ENCODE measurements at places on chromosomes 7 and 10.

DNA sequence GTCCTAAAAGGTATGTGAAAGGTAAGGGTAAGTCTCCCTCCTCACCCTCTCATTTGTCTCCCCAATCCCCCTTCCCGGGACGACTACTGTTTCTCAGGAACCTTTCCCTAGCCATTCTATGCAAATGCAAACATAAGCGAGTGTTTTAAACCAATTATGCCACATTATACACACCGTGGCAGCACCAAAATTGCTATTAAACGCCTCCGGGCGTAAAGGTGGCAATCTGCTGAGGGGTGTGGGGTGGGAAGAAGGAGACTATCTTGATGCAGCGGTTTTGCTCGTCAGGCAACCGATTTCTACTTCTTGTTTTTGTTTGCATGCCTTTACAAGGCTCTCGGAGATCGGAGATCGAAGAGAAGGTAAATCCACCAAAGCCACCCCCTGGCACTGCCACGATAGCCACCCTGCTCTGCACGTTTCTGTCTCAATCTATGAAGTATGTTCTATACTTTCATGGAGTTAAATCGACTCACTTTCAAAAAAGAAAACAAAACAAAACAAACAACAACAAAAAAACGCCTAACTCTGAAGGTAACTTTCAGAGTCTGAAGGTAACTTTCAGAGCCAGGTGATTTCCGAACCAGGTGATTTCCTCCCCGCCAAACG lies 46.0 kb upstream of the CDK1 start:
- no peak for DNase-seq

GRCh38 chr10:17085011-17085725 lies 44.4 kb downstream of the CUBN start:
- no peak for DNase-seq

DNA sequence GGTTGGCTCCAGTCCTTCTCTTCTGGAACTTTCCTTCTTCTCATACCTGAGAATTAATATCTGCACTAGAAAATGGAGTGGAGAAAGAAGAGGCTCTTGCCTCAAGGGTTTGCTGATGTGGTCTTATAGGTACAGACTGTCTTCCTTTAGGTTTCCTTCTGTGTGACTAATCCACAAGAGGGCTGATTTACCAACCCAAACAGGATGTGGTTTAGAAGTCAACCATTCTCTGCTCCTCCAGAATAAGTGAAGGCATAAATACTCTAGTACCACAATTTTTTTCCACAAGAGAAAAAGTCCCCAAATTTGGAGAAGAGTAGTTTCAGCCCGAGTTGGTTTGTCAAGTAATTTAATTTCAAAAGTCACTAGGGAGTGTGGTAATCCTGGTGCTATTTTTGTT lies 85.8 kb downstream of the NRP1 start:
- DNase-seq = no peak

- DNase-seq = no peak
Observed at GRCh38 chr7:114942446-114943175, 20.7 kb downstream of the MDFIC start.

DNA sequence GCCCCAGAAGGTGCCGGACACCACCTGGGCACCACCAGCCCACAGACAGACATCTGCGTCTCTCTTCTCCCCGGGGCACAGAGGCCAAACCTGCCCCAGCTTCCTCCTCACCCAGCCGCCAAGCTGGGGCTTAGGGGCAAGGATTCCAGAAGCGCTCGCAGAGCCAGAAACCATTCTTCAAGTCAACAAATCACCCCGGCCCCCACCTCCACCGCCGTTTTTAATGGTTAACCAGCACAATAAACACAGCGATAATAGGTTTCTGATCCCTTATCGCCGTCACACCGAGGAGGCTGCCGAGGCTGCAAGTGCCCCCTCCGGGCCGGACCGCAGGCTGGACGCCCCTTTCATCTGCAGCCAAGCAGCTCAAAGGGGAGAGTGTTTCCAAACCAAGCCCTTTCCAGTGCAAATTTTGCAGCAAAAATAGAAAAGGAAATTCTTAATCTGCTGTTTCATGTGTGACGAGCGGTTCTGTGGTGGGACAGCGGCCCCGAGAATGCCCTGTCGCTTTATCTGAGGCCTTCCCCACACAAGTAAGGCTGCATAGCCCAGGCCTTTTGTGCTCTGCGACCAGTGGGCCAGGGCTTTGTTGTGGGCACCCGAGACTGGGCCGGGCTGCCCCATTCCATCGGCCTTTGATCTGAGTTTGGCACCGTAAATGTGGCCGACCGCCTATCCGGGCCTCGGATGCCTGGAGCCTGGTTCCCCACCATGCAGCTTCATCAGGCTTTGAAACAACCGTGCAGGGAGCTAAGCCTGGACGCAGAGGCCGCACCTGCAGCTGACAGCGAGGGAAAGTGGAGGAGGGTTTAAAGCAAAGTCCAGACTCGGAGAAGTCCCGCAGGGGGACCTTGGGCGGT lies 83.2 kb downstream of the FOXL3 start:
- no peak for DNase-seq

GRCh38 chr7:102404005-102404861 lies 8.1 kb downstream of the PRKRIP1 start:
- DNase-seq = no peak

GRCh38 chr7:103418241-103418640 lies 27.8 kb downstream of the SLC26A5 start:
- DNase-seq = no peak

DNA sequence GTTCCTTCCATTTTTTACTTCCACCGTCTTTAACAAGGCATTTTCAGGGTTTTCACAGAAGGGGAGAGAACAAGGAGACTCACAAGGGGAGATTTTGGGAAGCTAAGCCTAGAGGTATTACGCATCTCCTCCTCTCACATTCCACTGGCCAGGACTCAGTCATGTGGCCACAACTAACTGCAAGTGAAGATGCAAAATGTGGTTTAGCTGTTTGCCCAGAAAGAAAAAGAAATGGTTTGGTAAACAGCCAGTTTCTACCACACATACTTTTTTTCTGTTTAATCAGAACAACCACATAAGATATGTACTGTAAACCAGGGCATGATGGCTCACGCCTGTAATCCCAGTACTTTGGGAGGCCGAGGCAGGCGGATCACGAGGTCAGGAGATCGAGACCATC lies 21.4 kb upstream of the HELLS start:
- DNase-seq = no peak

- DNase-seq = no peak
Observed at GRCh38 chr10:70334526-70335245, 47.7 kb downstream of the LRRC20 start.

- no peak for DNase-seq
Observed at GRCh38 chr10:49010865-49011264, 71.2 kb upstream of the LRRC18 start.

DNA sequence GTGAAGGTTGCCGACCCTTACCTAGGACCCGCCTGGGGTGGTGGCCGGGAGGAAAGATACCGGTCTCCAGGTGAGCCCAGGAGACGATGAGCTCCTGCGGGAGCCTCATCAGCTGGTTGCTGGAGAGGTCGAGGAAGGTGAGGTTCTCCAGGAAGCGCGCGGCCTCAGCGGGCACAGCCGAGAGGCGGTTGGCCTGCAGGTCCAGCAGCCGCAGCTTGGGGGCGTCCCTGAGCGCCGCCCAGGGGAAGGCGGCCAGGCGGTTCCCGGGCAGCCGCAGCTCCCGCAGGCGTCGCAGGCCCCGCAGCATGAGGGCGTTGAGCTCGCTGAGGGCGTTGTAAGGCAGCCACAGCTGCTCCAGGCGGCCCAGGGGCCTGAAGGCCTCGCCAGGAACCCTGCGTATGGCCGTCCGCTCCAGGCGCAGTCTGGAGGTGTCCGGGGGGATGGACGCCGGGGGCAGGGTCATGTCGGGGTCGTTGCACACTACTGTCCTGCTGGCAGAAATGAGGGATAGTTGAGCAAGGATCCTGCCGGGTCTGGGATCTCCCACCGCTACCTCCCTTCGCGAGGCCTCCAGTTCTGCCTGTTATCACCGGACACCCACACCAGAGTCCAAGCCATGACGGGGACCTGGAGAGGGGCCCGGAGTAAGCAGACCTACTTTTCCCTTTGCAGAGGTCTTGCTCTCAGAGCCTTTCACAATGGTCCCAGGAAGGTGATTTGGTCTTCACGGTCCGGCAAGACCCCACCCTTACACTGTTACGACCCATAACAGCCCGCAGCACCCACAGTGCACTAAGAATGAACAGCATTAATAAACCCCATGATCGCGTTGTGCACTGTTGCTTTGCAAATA lies 3.9 kb downstream of the LRIT1 start:
- DNase-seq = no peak
